ENCODE measurements at places on chromosomes 1 and 21. TPM values are rescaled to one million over a fixed set of nuclear protein-coding genes. Genes with fewer than 3 reads are reported as not detected.

Gene MROH9
- total RNA-seq: not detected

Gene C8B
- total RNA-seq: 0.10 TPM

DNA sequence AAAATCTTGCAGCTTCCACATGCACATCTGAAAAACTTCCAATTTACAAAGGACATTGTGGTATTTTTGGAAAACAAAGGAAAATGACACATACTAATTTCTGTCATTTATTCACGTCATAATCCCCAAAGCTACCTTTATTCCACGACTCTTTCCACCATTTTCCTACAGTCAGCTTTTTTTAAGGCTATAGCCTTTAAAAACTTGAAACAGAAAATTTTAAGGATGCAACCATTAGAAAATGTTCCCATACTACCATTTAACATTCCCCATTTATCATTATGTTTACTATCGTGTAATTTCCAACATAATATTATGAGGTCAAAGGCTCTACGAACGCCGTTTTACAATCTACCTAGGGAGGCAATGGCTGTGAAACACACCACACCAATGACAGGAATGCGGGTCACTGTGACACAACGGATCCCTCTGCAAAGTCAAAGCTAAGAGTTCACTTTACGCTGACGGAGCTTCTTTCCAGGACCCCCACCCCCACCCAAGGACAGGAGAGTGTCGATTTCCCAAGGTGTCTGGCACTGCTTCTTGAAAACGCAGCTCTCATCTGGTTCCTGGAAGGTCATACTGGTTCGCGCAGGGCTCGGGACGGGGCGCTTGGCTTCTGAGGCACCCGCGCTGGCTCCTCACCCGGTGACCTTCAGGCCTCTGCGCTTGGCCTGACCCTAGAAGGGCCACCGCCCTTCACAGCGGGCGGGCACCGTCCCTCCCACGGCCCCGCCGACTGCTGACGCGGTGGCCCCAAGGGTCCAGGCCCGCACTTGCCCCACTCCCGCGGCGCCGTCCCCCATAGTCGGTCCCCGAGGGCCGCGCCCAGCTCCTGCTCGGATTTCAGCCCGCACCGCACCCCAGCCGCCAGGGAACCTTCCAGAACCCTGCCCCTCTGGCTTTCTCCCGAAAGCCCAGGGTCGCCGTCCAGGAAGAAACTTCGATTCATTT is 50.5 kb upstream of the ATF3 start:
- no peak for DNase-seq

GRCh38 chr1:73899311-73899710 is 298.7 kb downstream of the LRRIQ3 start:
- no peak for DNase-seq

DNA sequence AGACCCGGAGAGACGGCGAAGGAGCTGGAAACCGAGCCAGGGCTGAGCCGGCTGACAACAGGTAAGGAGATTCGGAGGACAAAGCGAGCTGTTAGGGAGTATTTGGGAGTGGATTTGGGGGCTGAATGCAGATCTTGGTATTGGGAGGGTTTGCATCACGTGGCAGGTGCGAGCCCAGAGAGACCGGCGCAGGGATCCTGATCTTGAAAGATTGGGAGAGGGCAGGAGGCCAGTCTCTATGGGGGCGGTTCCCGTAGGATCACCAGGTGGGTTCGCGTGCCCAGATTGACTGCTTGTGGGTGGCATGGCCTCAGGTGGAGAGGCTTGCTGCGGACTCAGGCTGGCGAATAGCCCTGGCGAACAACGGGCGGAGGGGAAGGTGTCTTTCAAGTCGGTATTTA is 204 bp downstream of the CIART start:
- no peak for DNase-seq

GRCh38 chr21:44749116-44749758 is 37.9 kb upstream of the TSPEAR start:
- DNase-seq: no peak

DNA sequence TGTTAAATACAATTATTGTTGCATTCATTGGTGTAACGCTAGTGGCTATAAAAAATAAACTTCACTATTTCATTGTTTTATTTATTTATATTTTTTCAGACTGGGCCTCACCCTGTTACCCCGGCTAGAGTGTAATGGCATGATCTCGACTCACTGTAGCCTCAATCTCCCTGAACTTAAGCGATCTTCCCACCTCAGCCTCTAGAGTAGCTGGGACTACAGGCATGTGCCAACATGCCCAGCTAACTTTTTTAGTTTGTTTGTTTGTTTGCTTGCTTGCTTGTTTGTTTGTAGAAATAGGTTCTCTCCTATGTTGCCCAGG is 387.4 kb upstream of the PTBP2 start:
- no peak for DNase-seq

DNA sequence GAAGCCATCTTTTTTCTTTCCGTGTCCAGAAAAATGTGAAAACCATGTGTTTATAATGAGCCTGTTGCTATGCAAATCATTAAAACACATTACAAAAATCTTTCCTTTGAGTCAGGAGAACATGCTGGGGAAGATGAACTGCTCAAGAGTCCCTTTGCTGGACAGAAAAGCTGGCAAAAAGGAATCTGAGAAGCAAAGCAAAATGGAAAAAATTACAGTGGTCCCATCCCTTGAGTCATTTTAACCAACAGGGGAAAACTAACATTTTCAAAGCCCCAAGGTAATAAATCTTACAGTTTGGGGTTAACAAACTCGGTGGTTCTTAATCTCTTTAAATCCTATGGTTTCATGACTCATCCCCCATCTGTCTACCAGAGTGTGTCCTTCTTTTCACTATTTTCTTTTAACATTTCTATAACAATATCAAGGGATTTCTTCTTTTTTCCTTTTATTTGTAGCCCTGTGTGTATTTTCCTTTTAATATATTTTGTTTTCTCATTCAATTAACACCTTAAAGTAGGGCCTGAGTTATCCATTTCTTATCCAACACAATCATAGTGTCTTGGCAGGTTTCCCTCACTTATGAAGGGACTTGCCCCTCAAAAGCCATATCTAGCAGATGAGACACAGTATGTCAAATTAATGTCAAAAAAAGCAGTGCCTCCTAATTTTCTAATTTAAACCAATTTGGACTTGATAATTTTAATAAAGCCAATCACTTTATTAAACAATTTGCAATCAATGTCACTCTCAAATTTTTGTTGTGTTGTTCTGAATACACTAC is 105.4 kb downstream of the PTPN14 start:
- peak; percentile 83 for DNase-seq

DNA sequence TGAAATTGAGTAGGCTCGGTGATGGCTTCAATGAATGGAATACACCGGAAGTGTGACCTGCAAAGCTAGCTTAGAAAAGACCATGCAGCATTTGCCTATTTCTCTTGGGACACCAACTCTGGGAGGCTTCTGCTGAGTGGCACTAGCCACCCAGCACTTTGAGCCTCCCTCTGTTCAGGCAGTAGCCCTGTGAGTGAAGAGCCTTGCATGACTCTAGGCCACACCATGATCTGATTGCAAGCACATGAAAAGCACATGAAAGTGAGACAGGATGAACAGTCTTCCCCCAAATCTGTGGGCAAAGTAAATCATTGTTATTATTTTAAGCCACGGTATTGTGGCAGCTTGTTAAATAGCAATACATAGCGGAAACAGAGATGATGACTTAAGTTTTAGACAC is 2.8 kb downstream of the CD48 start:
- no peak for DNase-seq

- no peak for DNase-seq
Measured at GRCh38 chr1:29593601-29594382, 357.5 kb downstream of the PTPRU start.

- no peak for DNase-seq
Measured at GRCh38 chr1:190196020-190196419, 281.6 kb downstream of the BRINP3 start.

GRCh38 chr1:118627435-118627834 is 360.7 kb downstream of the TBX15 start:
- no peak for DNase-seq

DNA sequence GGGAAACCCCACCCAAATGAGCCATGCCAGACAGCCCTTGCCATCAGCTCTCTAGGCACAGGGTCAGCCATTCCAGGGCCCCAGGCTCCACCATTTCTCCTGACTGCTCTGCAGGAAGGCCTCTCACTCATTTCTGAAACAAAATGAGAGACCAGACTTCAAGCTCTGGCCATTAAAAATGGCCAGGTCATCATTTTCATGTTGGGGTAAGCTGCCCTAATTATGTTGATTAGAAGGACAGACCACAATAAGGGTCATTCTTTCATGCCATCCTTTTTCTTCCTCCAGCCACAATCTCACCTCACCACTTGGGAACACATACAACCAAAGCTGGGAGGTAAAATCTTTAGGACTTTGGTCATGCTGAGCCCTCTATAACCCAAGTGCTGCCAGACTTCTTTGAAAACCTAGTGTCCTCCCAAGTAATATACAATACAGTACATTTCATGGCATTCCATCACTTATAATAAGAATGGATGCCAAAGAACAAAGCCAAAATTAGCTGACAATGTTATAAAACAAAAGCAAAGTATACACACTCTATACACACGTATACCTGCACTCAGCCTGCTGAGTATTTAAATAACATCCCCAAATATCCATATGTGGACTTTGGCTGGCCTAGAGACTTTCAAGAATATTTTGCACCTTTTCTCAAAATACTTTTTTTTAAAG is 22.4 kb upstream of the RBBP5 start:
- no peak for DNase-seq

- no peak for DNase-seq
Measured at GRCh38 chr1:231138236-231138635, 23.6 kb upstream of the TRIM67 start.

- no peak for DNase-seq
Measured at GRCh38 chr1:22262583-22262982, 119.7 kb upstream of the WNT4 start.

- no peak for DNase-seq
Measured at GRCh38 chr1:178776553-178776952, 51.5 kb downstream of the RALGPS2 start.

DNA sequence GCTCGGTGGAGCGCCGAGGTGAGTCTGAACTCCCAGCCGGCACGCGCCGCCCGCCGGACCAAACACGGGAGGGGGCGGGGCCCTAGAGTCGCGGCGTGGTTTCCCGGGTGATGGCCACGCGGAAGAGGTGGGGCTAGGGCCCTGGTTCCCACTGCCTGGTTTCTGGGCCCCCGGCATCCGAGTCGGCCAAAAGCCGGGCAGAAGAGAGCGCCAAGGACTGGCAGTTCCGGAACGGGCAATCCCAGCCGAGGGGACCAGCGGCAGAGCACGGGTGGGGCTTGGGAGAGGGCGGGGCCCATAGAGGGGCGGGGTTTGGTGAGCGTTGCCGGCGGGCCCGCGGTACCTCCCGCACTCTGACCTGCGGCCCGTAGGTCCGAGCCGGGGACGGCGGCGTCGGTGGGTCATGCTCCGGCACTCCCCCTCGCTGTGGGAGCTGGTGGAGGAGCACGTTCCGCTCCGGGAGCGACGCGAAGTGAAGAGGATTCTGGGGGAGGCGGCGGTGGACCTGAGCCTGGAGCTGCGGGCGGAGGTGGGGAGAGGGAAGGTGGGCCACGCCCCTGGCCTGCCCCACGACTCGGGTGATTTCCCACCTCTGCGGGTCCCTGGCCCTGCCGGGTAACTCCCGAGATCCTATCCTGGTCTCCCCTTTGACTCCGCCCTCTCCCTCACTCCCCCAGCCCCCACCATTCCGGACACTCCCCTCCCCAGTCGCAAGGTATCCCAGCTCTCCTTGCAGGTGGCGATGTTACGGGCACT is at the start of gene CCDC24:
CCDC24 (plus strand) TSS at position 124 of the 756 bp plus-strand sequence; CDS start at position 404, 280 bp downstream.
- DNase-seq: peak; percentile 63
